ENCODE measurements at places on chromosomes 6 and 20.

DNA sequence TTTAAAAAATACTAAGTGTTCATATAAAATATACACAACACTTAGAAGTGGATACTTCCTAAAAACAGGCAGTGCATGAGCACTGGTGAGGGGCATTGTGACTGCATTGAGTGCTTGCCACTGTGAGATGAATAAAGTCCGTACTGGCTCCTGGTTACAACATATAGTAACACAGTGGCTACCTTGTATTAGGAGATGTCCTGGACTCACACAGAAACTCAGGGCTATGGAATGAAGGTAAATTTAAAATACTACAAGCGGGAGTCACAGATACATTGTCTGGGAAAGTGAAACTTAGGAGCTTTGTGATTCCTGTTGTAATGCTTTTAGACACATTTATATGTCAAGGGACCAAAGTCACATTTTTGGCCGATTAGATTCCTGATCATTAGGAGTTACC, 36.5 kb upstream of the HLA-G start:
- no peak for DNase-seq

DNA sequence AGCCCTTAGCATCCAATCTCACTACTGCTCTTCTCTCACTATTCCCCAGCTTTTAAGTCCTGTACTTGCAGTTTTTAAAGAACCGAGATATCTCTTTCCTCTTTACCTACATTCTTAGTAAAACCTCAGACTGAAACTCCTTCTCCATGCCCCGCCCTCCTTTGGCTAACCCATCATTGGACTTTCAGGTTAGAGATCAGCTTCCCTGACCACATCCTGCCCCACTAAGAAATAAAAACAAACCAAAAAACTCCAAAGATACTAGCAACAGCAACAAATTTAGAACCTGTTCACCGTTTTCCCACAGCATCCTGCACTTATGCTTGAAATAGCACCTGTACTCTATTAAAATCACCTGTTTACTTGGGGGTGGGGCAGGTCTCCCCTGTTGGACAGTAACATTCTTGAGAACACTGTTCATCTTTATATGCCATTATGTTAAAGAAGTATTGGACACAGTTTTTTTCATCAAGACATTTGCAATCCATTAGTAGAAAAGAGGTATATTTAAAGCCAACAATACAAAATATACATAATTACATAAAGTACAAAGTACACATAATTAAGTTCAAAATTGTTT, 16.3 kb upstream of the SMAP1 start:
- DNase-seq = no peak

DNA sequence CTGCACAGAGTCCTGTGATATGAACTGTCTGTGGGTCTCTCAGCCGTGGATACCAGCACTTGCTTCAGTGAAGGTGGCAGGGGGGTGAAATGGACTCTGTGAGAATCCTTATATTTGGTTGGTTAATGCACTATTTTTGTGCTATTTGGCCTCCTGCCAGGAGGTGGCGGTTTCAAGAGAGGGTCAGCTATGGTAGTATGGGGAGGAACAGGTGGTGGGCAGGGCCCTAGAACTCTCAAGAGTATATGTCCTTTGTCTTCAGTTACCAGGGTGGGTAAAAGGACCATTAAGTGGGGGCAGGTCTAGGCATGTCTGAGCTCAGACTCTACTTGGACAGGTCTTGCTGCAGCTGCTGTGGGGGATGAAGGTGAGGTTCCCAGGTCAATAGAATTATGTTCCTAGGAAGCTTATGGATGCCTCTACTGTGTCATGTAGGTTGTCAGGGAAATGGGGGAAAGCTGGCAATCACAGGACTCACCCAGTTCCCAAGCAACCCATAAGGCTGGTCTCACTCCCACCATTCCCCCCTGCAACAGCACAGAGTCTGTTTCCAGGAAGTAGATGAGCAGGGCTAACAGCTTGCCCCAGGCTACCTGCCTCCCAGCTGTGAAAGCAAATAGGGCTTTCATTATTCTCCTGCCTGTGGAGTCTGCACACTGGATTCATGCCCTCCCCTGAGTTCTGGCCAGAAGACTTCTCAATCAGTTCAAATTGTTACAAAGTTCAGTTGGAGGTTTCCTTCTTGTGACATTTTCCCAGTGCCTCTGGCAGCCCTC, 56.8 kb upstream of the PHIP start:
- DNase-seq = no peak

- DNase-seq = no peak
Measured at GRCh38 chr6:55694148-55694547, 115.2 kb upstream of the HMGCLL1 start.

GRCh38 chr6:16651871-16652270, 109.4 kb downstream of the ATXN1 start:
- DNase-seq = no peak

DNA sequence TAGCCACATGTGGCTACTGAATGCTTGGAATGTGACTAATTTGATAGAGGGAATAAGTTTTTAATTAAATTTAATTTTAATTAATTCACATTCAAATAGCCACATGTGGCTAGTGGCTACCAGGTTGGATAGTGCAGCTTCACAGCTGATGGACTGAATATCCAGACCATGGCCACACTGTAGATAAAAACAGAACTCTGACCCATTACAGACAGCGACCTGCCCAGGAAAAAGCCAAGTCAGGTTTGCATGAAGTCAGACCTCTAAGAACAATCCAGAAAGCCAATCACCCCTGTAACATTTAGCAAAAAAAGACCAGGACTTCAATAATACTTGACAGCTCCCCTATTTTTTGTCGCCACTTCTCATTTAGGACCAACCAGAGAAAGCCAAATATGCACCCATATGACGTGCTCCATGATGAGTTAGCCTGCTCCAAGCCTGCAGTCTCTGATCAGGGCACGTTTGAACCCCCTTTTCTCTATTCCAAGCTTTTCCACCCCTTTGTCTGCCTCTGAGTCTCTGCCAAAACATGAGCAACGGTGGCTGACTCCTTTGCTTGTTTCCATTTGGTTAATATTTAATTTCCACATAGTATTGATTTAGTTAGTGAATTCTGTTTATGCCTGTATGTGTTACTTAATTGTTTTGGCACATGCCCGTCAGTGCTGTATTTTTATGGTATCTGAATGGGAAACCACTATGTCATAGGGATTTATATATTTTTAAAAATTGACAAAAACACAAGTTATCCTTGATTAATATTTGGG, 636.3 kb downstream of the UTRN start:
- DNase-seq = no peak

- DNase-seq = no peak
Measured at GRCh38 chr6:22007469-22007868, 289.4 kb downstream of the PRL start.

GRCh38 chr6:170448317-170448716, 104.8 kb downstream of the PSMB1 start:
- no peak for DNase-seq

DNA sequence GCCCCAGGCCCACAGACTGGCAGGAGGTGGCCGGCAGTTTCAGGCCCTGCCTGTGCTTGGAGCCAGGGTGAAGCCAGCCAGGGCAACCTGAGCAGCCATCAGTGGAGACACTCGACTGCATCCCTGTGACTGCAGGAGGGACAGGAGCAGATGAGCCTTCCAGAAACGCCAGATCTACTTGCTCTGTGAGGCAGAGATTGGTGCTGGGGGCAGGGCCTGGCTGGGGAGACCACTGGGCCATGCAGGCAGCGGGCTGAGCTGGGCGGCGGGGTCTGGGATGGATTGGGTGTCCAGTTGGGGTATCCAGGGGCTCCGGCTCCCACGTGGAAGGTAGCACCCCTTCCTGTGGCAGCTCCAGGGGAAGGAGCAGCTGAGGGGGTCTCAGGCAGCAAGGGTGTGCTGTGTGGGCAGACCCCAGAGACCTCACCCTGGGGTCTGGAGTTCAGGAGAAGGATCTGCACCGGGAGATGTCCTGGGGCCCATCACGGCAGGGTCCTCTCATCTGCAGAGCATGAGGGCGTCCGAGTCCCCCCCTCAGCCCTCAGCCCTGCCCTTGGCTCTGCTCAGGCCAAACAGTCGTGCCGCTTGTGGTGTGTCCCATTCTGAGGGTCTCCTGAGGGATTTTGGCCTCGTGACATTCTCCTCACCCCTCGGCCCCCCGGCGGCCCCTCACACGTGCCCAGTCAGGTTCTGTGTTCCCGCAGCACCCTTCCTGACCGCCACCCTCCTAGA, 334.9 kb downstream of the TAF4 start:
- DNase-seq = no peak

- DNase-seq = peak; percentile 84
Measured at GRCh38 chr6:79777713-79778579, 146.8 kb downstream of the SH3BGRL2 start.

DNA sequence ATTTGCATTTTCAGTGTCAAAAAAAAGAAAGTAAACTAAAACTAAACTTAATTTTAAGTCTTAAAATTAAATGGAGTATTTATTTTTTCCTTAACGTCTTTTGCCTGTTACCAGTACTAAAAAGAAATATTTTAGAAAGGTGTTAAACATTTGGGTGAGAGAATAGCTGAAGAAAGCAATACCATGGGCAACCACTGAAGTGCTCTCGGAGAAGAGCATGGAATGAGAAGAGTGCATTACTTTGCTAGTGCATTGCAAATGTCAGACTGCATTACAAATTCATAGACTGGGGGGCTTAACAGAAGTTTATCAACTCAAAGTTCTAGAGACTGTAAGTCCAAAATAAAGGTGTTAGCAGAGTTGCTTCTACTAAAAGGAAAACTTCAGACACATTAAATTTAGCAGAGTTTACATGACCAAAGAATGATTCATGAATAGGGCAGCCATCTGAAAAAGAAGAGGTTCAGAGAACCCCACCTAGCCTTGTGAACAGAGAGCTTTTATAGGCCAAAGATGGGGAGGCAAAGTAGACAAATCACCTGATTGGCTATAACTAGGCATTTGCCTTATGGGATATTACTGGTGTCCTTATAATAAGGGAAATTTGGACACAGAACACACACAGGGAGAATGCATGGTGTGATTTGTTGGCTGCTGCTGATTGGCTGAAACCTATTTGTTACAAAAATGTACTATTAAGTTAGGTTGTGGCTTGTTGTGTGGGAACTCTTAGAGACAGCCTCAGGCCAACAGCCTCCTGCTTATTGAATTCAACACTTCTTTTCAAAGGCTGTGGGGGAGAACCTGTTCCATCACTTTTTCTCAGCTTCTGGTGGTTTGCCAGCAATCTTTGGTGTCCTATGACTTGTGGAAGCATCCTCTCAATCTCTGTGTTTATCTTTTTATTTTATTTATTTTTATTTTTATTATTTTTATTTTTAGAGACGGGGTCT, 106.7 kb upstream of the RREB1 start:
- DNase-seq = no peak

DNA sequence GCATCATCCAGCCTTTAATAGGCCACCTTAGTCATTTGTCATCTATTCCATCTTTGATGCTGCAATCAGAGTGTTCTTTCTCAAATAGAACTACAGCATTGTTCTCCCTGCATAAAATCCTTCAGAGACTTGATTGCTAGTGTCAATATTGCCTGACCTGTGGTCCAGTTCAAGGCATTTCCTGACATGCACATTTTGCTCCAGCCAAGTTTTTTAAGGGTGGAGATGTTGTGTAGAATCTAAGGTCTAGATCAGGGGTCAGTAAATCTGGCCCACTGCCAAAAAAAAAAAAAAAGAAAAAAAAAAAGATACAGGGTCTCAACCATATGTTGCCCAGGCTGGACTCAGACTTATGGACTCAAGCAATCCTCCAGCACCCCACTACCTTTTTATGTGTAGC, 354.4 kb downstream of the FRK start:
- no peak for DNase-seq

All from BE2C (cell line).